MCF 10A (cell line): ENCODE measurements at places on chromosomes 1 and 21. TPM values are rescaled to one million over a fixed set of nuclear protein-coding genes. Genes with fewer than 3 reads are reported as not detected.

The CPTP gene
- total RNA-seq = 19.3 and 21.0 TPM in 2 replicates

- no peaks in the 10 kb centered on the region for H3K36me3 ChIP-seq
- no peak overlapping the region for H3K4me3 ChIP-seq
- DNase-seq = no peak
- no peaks in the 10 kb centered on the region for H3K4me1 ChIP-seq
- H3K27ac ChIP-seq = no peak overlapping the region
Observed at GRCh38 chr1:209728466-209728865, 23.8 kb downstream of the HSD11B1 start.

- no peak for DNase-seq
- H3K27me3 ChIP-seq = no peaks in the 10 kb centered on the region
- no peaks in the 10 kb centered on the region for H3K36me3 ChIP-seq
Observed at GRCh38 chr1:178407215-178407614, 89.5 kb downstream of the CLEC20A start.

GRCh38 chr1:231731268-231731667 lies 104.7 kb downstream of the DISC1 start:
- H3K4me1 ChIP-seq = no peaks in the 10 kb centered on the region
- H3K27ac ChIP-seq = no peak overlapping the region
- no peaks in the 10 kb centered on the region for H3K27me3 ChIP-seq
- no peak overlapping the region for H3K4me3 ChIP-seq
- H3K36me3 ChIP-seq = no peaks in the 10 kb centered on the region

GRCh38 chr1:26370591-26371382 lies 1.8 kb downstream of the ZNF683 start:
- H3K4me1 ChIP-seq = peaks cover 10% of the 10 kb centered on the region
- no peaks in the 10 kb centered on the region for H3K27me3 ChIP-seq
- H3K36me3 ChIP-seq = no peaks in the 10 kb centered on the region
- no peak overlapping the region for H3K4me3 ChIP-seq
- no peak for DNase-seq

DNA sequence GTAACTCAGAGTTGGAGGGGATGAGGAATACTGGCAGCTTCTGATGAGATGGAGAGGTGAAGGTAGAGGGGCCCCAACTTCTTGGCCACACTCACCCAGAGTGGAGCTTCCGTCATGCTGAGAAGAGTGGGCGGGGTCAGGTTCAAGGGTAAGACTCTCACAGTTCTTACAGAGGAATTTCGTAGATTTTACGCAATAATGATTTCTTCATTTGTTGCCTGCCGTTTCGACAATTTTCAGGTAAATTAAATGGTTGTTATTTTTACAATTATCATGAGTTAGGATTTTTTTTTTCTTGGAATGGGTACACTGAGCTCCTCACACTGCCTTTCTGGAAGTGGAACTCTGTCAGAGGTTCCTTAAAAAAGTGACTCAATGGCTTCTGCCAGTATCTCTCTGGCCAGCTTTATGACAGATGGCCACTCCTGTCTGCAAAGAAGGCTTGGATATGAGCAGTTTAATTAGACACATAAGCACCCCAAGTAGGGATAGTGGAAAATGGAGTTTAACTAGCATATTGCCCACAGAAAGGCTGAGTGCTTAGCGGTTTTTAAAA lies 13.8 kb upstream of the NLRP3 start:
- H3K4me3 ChIP-seq = peak overlapping the region; percentile 49
- no peaks in the 10 kb centered on the region for H3K27me3 ChIP-seq
- no peaks in the 10 kb centered on the region for H3K36me3 ChIP-seq

GRCh38 chr1:174606471-174606870 lies 158.7 kb downstream of the GPR52 start:
- DNase-seq = no peak
- peaks cover 6% of the 10 kb centered on the region for H3K4me1 ChIP-seq
- H3K27ac ChIP-seq = no peak overlapping the region
- no peaks in the 10 kb centered on the region for H3K36me3 ChIP-seq

The GREM2 gene
- 0.10 TPM in 1 of 2 replicates, not detected in the other for total RNA-seq

The LUZP1 gene
- total RNA-seq = 30.1 and 37.2 TPM in 2 replicates

GRCh38 chr1:24266998-24267397 lies 52.2 kb upstream of the GRHL3 start:
- no peak overlapping the region for H3K27ac ChIP-seq
- no peaks in the 10 kb centered on the region for H3K36me3 ChIP-seq
- DNase-seq = no peak
- no peaks in the 10 kb centered on the region for H3K27me3 ChIP-seq
- H3K4me3 ChIP-seq = no peak overlapping the region

- no peaks in the 10 kb centered on the region for H3K36me3 ChIP-seq
- H3K4me3 ChIP-seq = no peak overlapping the region
- no peak overlapping the region for H3K27ac ChIP-seq
- H3K4me1 ChIP-seq = no peaks in the 10 kb centered on the region
- no peak for DNase-seq
Observed at GRCh38 chr1:35691080-35691479, 27.6 kb downstream of the C1orf216 start.

The SPRR1B gene
- total RNA-seq = 3.5 and 4.0 TPM in 2 replicates

GRCh38 chr1:8343464-8344001 lies 25.6 kb downstream of the SLC45A1 start:
- peak; percentile 93 for DNase-seq
- peaks cover 14% of the 10 kb centered on the region for H3K27me3 ChIP-seq
- H3K27ac ChIP-seq = peak overlapping the region; percentile 65
- peaks cover 25% of the 10 kb centered on the region for H3K4me1 ChIP-seq

- no peaks in the 10 kb centered on the region for H3K36me3 ChIP-seq
- no peak overlapping the region for H3K4me3 ChIP-seq
- H3K27me3 ChIP-seq = peaks cover 23% of the 10 kb centered on the region
- peaks cover 6% of the 10 kb centered on the region for H3K4me1 ChIP-seq
Observed at GRCh38 chr21:44533121-44533890, 6.7 kb downstream of the KRTAP10-1 start.
